ENCODE measurements at places on chromosomes 7 and 10.

GRCh38 chr7:129778770-129779601, 167.5 kb downstream of the NRF1 start:
- no peak for DNase-seq

DNA sequence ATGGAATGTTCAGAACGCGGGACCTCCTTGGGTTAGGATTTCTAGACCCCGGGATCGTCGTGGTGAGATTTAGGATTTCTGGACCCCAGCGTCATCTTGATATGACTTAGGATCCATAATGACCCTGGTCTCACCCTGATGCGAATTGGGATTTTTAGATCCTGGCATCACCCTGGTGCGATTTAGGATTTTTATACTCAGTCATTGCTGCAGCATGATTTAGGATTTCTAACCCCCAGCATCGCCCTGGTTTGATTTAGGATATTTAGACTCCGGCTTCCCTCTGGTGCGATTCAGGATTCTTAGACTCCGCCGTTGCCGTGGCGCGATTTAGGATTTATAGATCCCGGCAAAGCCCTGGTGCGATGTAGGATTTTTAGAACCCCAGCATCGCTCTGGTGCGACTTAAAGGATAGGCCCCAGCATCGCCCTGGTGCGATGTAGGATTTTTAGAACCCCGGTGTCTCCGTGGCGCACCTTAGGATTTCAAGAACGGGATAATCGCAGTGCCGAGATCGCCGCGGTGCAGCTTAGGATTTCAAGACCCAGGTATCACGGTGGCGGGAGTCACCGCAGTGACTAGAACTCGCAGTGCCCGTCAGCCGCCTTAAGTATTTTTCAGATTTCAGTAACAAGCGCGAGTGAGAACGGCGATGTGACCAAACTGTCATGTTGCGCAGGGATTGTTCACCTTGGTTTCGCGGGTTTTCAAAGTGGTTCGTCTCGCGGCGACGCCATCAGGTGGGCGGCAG, 814 bp downstream of the MEST start:
- no peak for DNase-seq

- DNase-seq: no peak
Measured at GRCh38 chr10:102777711-102778453, 34.1 kb downstream of the WBP1L start.

- DNase-seq: no peak
Measured at GRCh38 chr10:103517234-103518085, 24.0 kb downstream of the NEURL1 start.

DNA sequence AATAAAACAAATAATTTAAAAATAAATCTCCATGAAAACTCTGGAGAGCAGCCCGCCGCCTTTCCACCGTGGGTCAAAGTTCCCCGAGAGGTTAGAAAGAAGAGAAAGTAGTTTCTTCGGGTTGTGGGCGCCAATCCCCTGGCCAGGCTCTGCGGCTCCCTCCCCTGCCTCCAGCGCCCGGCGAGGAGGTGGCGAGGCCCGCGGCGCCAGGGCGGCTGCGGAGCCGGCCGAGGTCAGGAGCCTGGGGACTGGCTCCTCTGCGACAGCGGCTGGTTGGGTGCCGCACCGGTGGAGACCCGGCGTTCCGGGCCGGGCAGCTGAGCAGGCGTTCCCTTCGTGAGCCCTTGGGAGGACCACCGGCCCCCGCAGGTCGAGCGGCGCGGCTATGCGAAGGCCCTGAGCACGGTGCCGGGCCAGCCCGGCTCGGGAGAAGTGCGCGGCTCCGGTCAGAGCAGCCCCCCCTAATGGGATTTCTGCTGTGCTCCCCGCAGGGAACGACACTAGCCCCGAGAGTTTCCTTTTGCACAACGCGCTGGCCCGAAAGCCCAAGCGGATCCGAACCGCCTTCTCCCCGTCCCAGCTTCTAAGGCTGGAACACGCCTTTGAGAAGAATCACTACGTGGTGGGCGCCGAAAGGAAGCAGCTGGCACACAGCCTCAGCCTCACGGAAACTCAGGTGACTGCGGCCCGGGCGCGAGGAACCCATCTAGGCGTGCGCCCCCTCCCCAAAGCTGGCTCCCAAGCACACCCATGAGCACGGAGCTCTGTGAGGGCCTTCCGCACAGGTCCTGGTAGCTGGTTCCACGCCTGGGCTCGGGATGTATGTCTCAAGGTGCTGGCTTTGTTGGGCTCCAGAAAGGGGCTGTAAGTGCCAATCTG, 2.8 kb downstream of the EMX2 start:
- no peak for DNase-seq

- no peak for DNase-seq
Measured at GRCh38 chr10:98456686-98457482, 10.1 kb upstream of the HPS1 start.

DNA sequence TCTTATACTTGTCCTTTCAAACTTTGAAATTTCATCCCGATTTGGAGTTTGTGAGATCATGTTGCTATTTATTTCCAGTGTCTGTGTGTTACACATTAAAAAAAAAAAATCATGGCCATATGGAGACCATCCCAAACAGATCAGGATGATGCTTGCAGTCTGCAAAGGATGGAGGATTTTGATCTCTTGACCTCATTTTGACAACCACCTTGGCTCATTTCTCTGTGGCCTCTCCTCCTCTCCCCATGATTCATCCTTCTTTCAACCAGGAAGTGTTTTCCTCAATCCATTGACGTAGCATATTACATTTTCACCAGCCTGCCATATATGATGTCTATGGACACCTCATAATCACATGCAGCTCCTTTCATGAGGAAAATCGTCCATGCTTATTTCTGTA, 68.9 kb upstream of the INSYN2A start:
- no peak for DNase-seq

GRCh38 chr10:59346321-59346720, 16.0 kb downstream of the FAM13C start:
- DNase-seq: no peak

DNA sequence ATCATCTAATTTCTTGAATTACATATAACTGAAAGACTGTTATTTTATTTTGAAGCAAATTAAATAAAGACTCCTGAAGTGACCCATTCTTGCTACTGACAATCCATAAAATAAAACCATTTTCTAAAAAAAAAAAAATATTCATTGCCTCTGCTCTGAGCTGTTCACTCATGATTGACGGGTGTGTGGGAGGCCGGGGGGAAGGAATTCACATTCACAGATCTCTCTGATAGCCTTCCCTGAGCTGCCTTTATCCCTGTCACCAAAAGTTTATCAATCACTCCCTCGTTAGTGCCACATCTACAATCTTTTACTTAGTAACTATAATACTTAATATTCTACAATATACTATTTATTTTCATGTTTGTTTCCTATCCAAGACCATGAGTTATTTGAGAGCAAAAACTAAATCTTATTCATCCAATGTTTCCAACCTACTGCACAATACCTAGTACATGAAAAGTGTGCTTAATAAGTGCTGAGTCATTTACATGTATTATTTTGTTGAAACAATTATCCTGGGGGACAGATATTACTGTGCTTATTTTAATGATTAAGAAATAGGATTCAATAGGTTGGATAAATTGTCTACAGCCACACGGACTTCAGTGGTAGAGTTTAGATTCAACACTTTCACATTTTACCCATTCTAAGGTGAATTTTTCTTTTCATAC, 618.7 kb downstream of the PHTF2 start:
- DNase-seq: no peak

DNA sequence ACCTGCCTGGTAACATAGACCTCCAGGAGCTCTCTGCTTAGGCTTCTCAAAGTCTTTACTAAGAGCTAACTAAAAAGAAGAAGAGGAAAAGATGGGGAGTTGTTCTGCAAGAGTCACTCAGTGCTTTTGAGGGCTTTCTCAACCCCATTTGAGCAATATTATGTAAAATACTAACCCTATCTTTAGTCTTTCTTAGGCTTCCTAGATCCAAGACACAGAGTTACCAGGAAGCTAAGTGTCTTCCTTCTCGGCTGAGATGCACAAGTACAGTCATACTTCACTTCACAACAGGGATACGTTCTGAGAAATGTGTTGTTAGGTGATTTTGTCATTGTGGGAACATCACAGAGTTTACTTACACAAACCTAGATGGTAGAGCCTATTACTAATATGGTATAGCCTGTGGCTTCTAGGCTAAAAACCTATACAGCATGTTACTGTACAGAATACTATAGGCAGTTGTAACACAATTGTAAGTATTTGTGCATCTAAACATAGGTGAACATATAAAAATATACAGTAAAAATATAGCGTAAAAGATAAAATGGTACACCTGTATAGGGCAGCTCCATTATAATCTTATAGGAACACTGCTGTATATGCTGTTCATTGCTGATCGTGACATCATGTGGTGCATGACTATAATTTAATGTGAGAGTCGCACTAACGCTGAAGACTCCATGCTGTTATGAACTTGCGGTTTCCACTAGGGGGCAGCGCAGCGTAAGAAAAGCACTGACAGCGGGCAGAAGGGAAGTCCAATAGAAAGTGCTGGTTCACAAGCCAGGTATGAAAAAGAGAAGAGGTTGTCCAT, 16.3 kb downstream of the ANKRD22 start:
- DNase-seq: peak; percentile 75

GRCh38 chr7:143321734-143322133, 5.8 kb downstream of the CLCN1 start:
- no peak for DNase-seq

All from NCI-H1436 (cell line).